ENCODE measurements at places on chromosomes 12 and 14.

DNA sequence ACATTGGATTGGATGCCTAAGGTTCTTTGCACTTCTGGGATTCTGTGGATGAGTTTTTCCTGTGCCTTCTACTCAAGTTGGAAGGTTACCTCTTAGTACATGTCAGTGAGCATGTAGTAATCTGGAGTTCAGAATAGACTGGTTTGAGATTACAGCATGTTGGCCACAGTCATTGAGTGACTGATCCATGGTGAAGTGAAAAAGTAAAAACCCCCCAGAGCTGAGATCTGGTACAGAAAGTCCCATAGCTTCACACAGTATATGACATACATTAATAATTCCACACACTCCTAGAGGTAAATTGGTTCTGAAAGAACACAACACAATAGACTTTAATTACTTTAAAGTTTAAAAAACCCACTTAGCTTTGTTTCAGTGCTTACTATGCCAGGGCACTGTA is 11.9 kb upstream of the CCND2 start:
- DNase-seq, result no peak

- no peak for DNase-seq
Measured at GRCh38 chr12:26101763-26102162, 23.1 kb downstream of the BHLHE41 start.

DNA sequence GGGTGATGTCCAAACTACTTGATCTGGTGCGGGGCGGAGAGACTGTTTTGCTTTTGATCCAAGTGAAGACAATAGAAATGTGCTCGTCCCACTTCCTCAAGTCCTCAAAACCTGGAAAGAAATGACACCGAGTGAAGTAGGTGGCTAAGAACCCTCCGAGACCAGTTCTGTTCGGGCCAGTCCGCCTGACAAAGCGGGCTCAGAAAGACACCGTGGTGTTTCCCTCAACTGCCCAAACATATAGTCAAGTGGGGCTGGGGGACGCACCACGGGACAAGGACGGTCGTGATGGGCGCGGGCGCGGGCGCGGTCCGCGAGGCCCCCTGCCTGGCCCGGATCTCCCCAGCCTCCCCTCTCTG is 1.6 kb downstream of the PHLDA1 start:
- no peak for DNase-seq

DNA sequence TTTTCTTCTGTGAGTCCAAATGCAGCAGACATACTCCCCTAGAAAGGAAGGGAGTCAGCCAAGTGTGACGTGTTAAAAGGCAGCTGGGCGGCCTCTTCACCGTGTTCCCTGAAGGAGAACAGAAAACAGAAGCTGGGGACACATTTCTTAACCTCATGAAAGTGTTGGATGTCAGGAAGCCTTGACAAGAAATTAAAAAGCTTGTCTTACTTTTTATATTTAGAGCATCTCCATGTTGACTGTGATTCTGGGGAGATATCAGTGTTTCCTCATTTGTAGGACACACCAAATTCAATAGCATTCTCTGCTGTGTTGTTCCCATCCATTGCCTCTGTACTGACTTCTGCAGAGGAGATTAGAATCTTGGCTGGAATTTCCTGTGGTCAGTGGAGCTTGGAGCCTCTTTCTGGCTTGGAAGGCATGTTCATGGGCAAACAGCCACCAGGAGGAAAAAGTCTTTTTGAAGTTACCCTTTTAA is 93.7 kb downstream of the RMST start:
- no peak for DNase-seq

GRCh38 chr14:29652571-29652970 is 275.1 kb downstream of the PRKD1 start:
- no peak for DNase-seq

GRCh38 chr14:100813291-100813690 is 12.6 kb upstream of the MEG3 start:
- DNase-seq, result no peak

- no peak for DNase-seq
Measured at GRCh38 chr12:81962126-81962856, 203.1 kb upstream of the PPFIA2 start.
